Fibroblast of skin of scalp (primary cell): ENCODE measurements at places on chromosomes 7 and 10.
A peak's percentile ranks its signal among the peaks of the same experiment; 100 is the strongest.

GRCh38 chr10:73892310-73893030 is 18.1 kb upstream of the CAMK2G start:
- DNase-seq = peak; percentile 85

GRCh38 chr7:23700046-23700445 is 10.0 kb upstream of the STK31 start:
- no peak for DNase-seq

- no peak for DNase-seq
These were observed 268.5 kb upstream of the NPSR1 start for GRCh38 chr7:34389332-34390078.

GRCh38 chr10:105121743-105122142 is 480.7 kb downstream of the SORCS3 start:
- no peak for DNase-seq

DNA sequence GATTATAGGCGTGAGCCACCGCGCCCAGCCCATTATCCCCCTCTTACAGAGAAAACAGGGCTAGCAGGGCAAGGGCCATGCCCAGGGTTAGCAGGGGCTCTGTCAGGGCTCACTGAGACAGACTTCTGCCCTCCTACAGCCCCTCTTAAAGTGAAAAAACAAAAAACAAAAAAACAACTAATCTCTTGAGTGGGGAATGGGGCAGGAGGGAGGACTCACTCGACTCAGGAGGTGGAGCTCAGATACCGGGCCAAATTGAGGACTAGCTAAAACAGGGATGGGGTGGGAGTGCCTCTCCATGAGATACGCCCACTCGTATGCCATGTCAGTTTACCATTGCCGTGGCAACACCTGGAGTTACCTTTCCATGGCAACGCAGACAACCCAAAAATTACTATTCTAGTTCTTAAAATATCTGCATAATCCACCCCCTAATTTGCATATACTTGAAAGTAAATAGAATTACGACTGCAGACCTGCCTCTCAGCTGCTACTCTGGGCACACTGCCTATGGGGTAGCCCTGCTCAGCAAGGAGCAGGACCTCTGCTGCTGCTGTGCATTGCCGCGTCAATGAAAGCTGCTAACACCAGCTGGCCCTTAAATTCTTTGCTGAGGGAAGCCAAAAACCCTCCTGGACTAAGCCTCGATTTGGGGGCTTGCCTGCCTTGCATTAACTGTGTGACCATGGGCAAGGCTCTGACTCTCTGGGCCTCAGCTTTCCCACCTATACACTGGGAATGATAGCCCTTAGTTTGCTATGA is 13.4 kb downstream of the SSC4D start:
- DNase-seq = no peak

- no peak for DNase-seq
These were observed 74.7 kb upstream of the INSIG1 start for GRCh38 chr7:155223021-155223420.

GRCh38 chr7:65992526-65992925 is 10.5 kb upstream of the GUSB start:
- DNase-seq = no peak

GRCh38 chr10:11863353-11864109 is 40.4 kb downstream of the PROSER2 start:
- no peak for DNase-seq

DNA sequence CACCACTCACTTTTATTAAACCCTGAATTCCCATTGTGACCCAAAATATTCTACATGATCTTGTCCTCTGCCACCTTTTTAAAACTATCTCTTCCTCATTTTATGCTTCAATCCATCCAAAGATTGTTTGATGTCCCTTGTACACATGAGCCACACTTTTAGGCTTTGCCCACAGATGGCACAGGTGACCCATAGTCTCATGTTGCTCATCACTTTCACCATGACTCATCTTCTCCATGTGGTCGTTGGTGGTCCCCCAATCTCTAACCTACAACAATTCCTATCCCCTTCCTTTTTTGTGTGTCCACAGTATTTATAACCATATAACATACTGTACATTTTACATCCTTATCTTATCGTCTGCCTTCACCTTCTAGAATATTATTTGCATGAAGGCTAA is 271.5 kb upstream of the ZWINT start:
- no peak for DNase-seq

DNA sequence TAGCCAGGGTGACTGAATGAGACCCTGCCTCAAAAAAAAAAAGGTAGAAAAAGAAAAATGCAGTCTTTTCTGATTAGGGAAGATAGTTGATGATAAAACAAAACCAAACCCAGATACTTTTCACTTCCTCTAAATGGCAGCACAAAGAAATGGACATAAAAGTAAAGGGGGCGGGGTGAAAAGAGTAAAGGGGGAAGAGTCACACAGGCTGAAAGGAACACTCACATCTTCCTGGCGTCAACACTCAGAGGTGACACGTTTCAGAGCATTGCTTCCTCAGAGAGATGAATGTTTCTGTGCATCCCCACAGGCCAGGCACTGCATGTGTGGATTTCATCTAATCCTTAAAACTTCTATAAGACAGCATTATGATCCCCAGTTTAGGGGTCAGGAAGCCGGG is 81.2 kb downstream of the HIPK2 start:
- DNase-seq = no peak

GRCh38 chr7:128176696-128177095 is 64.4 kb upstream of the LEP start:
- DNase-seq = no peak

DNA sequence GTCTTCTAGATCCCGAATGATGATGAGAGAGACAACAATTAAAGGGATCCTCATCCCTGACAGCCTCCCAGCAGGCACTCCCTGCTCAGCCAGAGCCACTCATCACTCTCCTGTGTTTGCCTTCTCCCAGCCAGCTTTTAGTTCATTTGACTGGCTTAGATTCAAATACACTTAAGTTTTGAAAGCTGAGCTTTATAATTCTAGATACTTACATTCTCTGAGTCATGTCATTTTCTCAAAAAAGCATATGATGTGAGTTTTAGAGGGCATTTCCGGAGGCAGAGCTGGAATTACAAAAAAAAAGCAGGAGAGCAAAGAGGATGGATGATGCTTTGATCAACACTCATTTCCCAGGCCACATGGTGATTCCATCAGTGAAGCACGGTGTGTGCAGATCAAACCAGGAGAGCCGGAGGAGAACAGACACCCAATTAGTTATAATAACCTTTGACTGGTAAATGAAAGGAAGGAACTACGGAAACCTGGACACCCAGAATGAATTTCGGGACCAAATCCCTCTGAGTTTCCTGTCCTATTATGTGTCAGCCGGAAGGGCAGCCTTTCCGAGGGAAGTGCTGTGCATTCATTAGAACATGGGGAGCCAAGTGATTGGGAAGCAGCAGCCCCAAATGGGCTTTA is 81.5 kb upstream of the HPS1 start:
- peak; percentile 56 for DNase-seq

DNA sequence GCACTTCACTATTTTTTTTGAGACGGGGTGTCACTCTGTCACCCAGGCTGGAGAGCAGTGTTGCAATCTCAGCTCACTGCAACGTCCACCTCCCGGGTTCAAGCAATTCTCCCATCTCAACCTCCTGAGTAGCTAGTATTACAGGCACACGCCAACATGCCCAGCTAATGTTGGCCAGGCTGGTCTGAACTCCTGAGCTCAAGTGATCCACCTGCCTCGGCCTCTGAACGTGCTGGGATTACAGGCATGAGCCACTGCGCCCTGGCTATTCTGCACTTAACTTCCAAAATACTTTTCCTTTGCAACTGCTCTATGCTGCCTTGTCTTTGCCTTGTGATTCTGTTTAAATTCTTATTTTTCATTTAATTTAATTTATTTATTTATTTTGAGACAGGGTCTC is 67.0 kb upstream of the ZNF479 start:
- no peak for DNase-seq

GRCh38 chr7:6612819-6613218 is 2.6 kb upstream of the ZNF853 start:
- no peak for DNase-seq

DNA sequence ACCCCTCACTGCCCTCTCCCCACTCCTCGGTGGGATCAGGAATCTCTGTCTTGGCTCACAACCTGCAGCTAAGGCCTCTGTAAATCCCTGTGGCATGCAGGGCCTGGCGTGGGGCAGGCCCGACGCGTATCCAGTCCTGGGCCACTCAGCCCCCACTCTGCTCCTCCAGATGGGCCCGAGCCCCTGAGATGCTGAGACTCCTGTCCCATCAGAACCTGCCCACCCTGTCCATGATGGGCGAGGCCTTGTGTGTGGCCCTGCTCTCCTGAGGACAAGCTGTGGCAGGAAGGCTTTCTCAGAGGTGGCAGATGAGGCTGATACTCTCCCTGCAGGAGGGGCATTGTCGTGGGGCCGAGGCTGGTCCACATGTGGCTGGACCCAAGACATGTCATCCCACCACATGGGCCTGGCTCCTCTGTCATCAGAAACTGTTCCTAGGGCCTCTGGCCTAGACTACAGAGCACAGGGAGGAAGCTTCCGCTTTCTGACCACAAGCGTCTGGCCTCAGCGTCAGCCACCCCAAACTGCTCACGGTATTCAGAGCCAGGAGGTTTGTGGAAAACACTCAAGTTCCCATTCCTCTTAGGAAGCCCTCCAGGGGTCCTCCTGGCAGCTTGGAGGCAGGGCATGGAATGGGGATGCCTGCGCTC is 6.0 kb downstream of the ALOX5 start:
- no peak for DNase-seq

- DNase-seq = no peak
These were observed 92.5 kb downstream of the CSTF2T start for GRCh38 chr10:51606825-51607462.

DNA sequence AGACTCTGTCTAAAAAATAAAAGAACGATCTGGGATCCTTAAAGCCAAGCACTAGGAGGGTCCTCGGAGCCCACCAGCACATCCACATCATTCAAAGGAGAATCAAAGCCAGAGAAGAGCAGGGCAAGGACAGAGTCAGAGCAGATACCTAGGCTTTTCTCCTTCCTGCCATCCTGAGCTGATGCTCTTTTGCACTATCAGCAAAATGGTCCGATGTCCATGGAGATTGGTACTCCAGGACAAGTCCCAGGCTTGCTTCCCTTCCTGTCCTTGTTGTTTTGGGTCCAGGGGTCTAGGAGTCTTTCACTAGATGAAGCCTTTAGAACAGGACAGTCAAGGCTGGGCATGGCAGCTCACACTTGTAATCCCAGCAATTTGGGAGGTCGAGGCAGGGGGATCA is 58.0 kb upstream of the ELN start:
- DNase-seq = no peak

GRCh38 chr10:46069771-46070463 is 23.8 kb upstream of the MSMB start:
- no peak for DNase-seq

DNA sequence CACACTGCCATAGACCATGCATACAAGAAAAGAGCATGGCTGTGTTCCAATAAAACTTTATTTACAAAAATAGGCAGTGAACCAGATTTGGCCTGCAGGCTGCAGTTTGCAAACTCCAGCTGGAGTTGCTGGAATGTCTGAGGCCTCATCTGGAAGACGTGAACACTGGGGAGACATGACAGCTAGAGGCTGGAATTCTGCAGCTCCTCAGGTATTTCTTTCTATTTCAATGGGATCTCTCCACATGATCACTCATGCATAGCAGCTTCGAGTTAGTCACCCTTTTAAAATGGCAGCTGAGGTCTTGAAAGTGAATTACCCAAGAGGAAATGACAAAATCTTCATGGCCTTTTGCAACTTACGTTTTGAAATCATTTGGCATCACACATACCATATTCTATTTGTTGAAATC is 52.6 kb upstream of the BET1 start:
- DNase-seq = peak; percentile 75

- no peak for DNase-seq
These were observed 20.5 kb upstream of the RASGEF1A start for GRCh38 chr10:43287056-43288007.

DNA sequence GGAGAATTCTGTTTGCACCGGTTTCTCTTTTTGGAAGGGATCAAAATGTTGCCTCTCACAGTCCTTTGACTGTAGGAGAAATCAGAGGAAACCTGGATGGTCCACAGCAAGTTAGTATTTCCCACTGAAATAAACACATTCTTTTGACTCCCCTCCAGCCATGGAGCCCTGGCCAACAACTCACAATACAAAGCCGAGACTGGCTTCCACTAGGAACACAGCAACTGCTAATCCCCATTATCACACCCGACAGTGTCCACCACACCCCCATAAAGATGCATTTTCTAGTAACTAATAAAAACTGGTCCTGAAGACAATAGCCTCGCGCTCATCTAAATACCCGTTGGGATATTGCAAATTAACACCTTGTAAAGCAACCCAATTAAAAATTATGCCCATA is 798 bp upstream of the MACROH2A2 start:
- DNase-seq = no peak

DNA sequence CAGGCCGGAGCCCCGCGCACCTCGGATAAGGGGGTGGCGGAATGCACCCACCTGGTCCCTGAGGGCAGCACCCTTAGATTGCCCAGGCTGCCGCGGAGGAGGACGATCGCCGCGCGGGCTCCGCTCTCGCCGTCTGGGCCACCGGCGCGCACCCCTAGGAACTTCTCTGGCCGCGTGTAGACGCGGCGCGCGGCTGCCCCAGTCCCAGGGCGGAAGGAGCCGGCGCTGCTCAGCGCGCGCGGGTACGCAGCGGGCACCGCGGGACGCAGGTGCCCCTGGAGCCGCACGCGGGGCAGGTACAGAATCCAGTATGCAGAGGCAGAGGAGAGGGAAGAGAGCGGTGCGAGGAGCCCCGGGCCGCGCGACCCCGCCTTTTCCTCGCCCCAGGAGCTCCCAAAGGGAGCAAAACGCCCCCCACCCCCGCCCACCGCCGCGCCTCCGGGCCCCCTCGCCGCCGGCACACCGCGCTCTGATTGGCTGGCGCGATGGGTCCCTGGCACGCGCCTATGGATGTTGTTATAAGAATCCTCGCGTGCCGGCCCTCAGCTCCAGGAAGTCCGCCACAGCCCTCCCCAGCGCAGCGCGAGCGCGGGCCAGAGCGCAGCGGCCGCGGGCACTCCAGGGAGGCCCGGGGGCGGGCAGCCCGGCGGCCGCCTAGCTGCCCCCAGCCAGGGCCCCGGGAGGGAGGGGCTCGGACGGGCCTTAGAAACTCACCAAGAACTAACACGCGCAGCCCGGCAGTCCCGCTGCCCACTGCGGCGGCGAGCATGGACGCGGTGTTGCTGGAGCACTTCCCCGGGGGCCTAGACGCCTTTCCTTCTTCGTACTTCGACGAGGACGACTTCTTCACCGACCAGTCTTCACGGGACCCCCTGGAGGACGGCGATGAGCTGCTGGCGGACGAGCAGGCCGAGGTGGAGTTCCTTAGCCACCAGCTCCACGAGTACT is at the start of gene PTF1A:
Gene PTF1A (plus strand): TSS at position 549 of the 948 bp plus-strand sequence. CDS start 219 bp downstream, at position 768.
- DNase-seq = no peak

DNA sequence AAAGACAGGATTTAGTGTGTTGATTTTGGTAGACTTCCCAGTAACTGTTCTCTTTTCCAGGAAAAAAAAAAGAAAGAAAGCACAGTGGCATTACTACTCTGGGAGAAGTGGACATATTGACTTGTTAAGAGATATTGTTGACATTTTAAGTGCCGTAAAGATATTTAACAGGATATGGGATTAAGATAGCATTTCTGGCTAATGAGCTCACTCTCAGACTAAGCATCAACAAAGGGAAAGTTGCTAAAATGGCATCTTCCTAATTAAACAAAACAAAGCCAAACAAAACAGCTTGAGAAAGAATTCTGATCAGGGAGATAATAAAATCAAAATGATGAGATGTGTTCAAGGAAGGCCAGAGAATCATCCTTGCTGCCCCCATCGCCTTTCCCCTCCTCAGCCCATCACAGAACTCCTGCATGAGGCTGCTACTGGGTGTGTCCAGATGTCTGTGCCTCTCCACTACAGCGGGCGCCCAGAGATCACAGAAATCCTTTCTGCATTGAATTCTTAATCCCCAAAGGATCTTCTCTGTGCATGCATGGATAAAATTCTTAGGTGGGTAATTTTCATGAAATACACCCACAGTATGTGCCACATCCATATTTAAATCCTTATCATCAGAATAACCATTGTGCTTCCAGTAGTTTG is 270.5 kb downstream of the POU6F2 start:
- peak; percentile 71 for DNase-seq
